ENCODE measurements at places on chromosomes 3 and 15.

- DNase-seq, result no peak
Observed at GRCh38 chr3:45259133-45259532, 33.0 kb upstream of the TMEM158 start.

DNA sequence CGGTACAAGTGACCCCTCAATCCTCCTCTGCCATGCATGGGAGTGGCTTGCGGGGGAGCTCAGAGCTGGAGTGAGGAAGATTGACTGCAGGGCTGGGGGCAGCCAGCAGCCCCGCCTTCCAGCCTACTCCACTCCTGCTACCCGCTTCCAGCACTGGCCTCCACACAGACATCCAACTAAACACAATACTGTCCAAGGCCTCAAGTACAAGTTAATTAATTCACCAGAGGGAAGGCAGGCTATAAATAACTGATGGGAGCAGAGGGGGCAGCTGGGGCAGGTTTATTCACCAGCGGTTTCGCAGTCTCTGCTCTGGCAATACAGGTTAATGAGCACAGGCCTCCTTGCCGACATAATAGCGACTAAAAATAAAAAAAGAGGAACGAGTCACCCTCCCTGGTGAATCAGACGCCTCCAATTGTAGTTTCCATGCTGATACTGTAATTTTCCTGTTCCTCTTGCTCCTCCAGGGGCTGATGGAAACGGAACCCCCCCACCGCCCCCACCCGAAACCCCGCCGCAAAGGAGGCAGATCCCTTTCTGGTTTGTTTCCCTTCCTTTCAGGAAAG is 166.4 kb upstream of the TLE3 start:
- no peak for DNase-seq

DNA sequence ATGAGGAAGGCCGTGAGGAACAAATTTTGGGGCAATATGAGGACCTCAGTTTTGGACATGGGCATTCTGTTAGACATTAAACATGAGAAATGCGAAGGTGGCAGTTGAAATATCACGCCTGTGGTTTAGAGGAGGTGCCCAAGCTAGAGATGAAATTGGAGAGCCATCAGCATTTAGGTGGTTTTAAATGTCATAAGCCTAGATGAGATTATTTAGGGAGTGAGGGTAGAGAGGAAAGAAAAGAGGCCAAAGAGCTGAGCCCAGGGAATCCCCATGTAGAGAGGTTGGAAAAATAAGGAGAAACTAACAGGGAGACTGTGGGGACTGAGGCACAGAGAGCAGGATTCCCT is 14.9 kb downstream of the RTP1 start:
- DNase-seq, result no peak

DNA sequence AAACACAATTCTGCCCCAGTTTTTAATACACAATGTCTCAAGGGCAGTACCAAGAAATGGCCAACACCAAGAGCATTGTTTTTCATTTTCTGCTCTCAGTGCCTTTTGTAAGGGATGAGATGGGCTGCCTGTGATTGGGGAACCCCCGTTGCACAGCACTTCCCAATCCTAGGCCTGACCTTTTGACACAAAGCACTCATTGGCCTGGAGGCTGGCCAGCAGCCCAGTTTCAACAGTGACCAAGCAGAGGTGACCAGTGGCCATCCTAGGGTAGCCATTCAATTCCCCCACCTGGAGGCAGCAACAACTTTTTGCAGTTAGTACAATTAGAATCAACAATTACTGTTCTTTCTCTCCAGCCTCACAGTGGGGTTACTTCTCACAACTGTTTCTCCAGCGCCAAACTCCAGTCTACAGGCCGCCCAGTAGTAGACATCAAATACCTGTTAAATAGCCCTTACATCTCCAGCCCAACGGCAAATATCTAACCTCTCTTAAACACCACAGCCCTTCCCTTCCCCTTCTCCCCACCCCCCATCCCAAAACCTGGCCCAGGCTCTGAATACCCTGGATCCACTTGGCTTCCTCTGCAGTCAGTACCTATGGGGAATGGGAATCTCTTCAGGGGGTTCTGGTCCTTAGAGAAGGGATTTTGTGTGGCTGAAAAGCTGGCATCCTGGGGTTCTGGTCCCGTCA is 8.9 kb upstream of the LRRC2 start:
- no peak for DNase-seq

Measured in CD4-positive, alpha-beta T cell treated with Interleukin-4 for 4 hours (primary cell).